Stimulated activated CD8-positive, alpha-beta memory T cell treated with anti-CD3 and anti-CD28 coated beads, Interleukin-4, amount 100 ng/mL, for 48 hours (primary cell): ENCODE measurements at places on chromosomes 1 and 21.

DNA sequence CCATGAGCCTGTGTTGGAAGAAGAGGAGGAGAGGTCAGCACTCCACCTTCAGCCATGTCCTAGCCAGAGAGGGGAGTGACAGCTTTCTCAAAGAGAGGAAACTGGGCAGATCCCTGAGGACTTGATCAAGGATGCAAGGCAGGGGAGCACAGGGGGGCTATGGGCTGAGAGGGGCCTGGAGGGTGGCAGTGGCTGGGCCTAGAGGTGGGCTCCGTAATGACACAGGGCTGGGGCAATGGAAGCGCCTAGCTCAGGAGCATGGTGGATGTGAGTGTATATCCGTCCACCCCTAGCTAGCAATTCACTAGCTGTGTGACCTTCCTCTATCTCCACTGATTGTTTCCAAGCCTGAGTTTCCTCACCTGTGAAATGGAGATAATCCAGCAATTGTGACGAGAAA is 32.6 kb downstream of the NEK2 start:
- DNase-seq, result peak; percentile 10

GRCh38 chr1:20095564-20096434 is 23.5 kb downstream of the PLA2G2D start:
- no peak for DNase-seq

DNA sequence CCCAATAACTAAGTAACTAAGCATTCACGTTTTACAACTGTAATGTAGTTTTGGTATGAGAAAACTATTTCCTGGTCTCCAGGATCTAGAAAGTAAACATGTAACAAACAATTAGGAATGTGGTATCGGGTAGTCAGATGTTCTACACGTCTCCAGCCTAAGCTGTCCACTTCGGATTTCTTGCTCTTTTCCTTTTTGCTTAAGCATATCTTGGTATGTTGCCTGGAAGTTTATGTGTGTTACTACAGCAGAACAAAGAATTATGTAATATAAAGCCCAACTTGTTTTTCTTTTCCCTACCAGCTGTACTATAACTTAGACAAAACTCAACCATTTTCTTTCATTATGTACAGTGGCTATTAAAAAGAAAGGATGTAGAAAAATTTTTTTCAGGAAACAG is 20.4 kb upstream of the WARS2 start:
- no peak for DNase-seq

- DNase-seq, result no peak
Observed at GRCh38 chr1:224809613-224810012, 119.9 kb upstream of the DNAH14 start.

DNA sequence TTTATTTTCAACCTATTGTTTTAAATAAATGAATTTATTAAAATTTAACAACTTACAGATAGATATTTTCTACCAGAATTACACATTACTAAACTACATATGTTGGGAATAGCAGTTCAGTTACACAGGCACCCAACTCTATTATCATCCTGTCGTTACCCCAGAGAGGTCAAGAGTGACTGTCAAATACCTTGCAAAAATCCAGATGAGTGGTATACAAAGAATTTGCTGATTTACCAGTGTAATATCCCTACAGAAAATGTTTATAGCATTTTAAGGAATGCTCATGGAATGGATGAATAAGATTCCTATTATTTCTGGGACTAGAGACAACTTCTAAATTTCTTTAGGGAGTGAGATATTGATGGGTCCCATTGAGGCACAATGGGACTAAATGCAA is 300.7 kb upstream of the RGS18 start:
- no peak for DNase-seq

- no peak for DNase-seq
Observed at GRCh38 chr1:246152986-246153431, 354.1 kb downstream of the SMYD3 start.
